ENCODE measurements at places on chromosomes 3 and 15.

DNA sequence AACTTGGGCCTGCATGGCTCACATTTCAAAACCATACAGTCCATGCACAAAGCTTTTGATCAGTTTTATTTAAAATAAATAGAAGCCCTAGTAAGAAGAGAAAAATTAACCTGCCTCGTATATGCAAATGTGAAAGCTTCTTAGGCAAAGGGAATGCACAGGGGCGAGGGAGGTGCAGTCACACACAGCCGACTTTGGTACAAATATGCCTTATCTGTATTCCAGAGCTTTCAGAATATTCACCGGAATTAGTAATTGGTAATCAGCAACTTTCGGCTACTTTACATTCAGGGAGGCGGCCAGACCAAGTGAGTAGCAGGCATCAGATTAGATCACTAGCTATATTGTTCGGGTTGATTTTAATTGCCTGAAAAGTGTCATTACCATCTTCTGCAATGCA lies 7.5 kb downstream of the CNTN3 start:
- DNase-seq, result no peak

- DNase-seq, result no peak
Observed at GRCh38 chr3:123795471-123796251, 88.5 kb downstream of the MYLK start.

DNA sequence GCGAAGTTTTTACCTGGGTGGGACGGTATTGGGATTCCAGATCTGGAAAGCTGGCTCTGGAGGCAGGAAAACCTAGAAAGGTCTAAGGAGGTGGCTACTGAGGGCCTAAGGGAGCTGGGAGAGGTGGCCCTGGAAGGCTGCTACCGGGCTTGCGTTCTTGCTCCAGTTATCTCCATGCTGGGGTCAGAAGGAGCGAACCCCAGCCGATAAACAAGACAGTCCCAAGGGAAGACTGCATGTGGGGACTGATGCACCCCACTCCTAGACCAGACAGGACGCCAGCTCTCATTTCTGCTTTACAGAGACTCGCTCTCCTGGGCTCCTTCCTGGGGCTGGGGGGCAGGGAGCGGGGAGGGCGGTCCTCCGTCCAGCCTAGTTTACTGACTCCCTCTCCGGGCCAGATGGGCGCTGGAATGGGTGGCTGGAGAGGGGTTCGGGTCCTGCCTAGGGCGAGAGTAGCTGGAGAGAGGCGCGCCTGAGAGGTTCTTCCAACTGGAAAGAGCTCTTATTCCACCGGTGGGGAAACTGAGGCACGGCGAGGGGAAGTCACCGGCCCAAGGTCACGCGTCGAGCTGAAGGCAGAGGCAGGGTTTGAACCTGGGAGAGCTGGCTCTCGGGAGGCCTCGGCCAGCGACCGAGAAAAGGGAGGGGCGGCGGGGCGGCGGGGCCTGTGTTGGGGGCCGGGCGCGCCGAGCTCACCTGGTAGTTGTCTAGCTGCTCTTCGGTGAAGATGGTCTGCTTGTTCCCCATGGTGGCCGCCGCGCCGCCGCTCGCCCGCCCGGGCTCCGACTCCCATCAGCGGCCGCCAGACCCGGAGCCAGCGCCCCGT lies 565 bp downstream of the CIB2 start:
- DNase-seq, result no peak

DNA sequence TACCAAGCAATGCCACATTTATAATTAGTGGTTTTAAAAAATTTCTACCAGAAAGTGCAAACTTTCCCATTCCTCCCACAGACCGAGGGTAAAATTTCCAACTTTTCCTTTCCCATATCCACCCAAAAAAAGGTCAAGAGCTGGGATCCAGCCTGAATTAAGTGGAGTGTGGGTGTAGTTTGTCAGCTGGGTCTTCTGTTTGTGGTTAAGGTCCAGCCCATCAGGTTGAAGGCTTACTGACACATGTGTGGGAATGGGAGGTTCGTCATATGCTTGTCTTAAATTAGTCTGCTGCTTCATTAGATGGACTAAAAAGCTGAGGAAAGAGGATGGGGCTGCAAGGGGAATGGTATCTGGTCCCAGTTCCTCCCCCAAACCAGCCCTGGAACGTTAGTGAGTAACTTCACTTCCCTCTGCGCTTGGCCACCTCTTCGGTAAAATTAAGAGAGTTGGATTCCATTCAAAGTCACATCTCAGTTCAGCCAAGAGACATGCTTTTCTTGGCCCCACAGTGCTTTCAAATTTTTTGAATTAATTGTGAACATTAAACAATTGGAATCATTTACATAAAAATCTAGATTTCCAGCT lies 59.0 kb upstream of the PLCL2 start:
- DNase-seq, result no peak

- DNase-seq, result no peak
Observed at GRCh38 chr3:70075101-70075500, 75.6 kb downstream of the SAMMSON start.

- DNase-seq, result peak; percentile 9
Observed at GRCh38 chr3:8778475-8778874, 9.1 kb upstream of the OXTR start.

DNA sequence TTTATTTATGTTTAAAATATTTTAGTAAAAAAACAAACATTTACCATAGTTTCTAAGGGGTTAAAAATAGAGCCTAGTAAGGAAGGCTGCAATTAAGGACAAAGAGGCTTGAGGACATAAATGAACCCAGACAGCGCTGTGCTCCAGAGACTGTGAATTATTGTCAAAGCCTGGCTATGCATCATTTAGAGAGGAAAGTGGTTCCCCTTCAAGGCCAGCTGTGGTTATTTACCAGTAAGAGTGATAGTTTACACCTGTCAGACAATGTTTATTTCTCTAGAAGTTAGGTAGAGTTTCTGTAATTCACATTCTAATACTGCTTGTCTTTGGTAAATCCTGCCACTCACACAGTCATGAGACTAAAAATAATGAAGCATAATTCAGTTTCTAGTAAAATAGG lies 32.4 kb upstream of the PIK3R4 start:
- DNase-seq, result no peak

DNA sequence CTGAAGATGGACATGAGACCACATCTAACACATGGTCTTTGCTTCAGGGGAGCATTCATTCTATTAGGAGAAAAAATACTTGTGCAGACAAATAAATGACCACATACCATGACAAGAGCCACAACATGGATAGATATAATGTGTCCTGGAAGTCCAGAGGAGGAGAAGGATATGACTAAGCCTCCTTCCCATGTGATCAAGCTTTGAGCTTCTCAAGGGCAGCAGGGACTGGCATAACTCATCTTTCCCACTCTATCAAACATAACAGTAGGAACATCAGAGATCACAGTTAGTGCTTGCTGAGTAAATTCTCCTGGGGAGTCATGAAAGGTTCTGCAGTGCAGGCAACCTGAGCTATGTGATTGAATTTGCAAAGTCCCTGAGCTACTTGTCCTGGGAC lies 86.0 kb upstream of the LPP start:
- DNase-seq, result no peak

DNA sequence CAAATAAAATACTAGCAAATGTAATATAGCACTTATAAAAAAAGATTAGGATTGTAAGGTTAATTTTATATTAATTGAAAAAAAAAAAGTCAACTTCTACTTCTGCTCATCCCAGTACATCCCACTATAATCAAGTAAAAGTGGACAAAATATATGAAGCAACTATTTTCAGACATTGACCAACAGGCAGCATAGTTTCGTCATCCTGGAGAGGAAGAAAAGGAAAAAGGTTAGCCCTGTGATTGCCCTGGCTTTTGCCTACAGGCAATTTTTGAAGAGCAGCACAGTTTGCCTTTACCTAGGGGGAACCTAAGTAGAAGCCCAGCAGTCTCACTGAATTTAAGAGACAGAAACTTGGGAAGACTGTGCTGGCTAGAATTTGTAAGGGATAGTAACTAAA lies 52.2 kb upstream of the ACTC1 start:
- no peak for DNase-seq

DNA sequence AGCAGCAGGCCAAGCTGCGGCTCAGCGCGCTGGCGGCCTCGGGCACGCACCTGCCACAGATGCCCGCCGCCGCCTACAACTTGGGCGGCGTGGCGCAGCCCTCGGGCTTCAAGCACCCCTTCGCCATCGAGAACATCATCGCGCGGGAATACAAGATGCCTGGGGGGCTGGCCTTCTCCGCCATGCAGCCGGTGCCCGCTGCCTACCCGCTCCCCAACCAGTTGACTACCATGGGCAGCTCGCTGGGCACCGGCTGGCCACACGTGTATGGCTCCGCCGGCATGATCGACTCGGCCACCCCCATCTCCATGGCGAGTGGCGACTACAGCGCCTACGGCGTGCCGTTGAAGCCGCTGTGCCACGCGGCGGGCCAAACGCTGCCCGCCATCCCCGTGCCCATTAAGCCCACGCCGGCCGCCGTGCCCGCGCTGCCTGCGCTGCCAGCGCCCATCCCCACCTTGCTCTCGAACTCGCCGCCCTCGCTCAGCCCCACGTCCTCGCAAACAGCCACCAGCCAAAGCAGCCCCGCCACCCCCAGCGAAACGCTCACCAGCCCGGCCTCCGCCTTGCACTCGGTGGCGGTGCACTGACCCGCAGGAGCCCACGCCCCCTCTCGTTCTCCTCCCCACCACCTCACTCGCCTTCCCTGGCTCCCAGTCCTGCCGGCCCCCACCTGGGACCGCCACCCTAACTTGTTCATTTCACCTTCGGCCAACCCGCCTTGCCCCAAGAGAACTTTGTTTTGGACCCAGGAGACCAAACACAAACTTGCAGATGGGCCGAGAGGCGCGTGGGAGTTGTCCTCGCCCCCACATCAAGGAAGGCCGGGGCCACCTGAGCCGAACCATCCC lies 1.5 kb downstream of the FOXB1 start:
- DNase-seq, result no peak

DNA sequence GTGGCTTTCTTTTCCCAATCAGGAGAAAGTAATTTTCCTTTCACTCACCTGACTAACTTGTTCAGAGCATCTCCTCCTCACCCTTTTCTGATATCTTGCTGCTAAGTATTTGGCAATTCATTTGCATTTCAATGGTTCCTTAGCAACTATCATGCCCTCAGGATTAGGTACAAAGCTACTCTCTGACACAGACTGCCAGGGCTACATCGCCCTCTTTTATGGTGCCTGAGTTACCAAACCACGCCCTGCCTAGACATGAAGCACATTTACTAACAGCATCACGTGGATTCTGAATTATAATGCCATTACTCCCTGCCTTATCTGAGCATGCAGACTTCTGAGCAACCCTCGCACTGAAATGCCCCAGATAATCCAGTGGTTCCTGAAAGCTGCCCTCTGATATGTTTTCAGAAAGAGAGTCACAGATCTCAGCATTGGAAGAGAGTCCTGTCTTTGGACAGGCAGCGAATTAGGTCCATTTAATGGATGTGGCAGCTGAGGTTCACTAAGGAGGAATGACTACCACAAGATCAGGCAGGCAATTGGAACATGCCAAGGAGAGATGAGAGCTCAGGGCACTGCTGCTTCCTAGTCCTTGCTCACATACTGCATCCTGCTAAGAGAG lies 14.5 kb downstream of the EPHB1 start:
- DNase-seq, result no peak

DNA sequence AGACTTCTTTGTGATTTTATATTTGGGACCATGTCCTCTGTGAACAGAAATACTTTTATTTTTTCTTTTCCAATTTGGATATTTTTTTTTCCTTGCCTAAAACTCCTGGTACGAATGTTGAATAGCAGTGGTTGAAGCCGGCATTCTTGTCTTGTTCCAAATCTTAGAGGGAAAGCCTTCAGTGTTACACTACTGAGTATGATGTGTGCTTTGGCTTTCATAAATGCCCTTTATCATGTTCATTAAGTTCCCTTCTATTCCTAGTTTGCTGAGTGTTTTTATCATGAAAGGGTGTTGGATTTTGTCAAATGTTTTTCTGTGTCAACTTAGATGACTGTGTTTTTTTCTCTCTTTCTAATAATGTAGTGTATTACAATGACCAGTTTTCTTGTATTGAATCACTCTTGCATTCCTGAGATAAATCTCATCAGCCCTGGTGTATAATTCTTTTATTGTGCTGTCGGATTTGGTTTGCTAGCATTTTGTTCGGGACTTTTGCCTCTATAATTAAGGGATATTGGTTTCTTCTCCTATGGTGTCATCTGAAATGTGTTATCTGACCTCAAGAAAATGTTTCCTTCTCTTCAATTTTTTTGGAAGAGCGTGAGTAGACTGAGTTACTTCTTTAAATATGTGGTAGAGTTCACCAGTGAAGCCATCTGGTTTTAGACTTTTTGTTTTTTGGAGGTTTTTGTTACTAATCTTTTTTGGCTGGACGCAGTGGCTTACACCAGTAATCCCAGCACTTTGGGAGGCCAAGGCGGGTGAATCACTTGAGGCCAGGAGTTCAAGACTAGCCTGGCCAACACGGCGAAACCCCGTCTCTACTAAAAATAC lies 33.3 kb downstream of the MAP1A start:
- DNase-seq, result no peak

- no peak for DNase-seq
Observed at GRCh38 chr15:31271224-31271635, 55.4 kb upstream of the KLF13 start.

DNA sequence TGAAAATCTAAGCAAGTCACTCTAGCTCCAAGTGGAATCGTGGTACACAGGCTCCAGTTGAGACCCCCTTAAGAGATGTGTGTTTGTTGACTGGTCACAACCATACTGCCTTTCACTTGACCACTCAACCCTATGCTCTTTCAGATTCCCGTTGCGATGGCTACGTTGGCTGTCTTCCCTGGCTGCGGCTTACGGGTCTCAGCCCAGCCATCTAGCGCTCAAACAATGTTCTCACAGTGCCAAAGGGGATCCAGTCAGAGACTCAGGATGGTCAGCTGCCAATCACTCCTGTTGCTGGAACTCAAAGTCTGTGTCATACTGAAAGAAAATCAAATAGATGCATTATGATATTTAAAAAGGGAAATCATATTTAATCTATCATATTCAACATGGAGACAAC lies 237.6 kb downstream of the ITPR1 start:
- DNase-seq, result no peak

DNA sequence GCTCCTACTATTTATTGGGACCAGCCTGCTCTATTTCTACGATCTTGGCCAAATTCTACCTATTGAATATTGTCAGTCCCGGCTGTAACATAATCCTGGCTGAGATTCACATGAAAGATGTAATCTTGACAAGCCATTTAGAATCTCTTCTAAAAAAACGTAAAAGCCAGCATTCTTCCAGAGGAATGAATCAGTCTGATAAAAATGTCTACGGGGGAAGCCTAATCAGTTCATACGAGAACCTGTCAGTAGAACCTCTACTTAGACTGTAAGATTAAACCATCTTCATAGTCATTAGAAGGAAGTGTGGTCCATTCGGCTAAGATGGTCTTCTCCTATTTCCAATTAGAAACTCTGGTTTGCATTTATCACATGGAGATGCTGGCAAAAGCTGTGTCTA lies 147.2 kb upstream of the WNT5A start:
- no peak for DNase-seq
